Common myeloid progenitor, CD34-positive (primary cell): ENCODE measurements at places on chromosomes 2 and 18.

DNA sequence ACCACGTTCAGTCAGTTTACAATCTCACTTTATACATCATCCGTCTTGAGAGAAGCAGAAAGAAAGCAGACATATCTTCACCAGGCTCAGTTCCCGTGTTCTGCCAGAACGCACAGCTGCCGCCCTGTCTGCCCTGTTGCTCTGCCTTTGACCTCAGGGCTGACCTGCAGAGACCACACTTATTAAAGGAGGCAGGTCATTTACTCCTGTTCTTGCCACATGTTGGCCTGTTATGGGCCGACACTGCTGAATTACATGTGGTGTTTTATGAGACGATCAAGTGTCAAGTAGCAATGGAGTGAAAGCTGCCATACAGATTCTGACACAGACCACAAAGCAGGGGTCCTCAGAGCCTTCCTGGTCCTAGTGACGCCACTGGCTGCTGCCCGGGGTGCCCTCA lies 232.2 kb downstream of the TTC32 start:
- DNase-seq = no peak

DNA sequence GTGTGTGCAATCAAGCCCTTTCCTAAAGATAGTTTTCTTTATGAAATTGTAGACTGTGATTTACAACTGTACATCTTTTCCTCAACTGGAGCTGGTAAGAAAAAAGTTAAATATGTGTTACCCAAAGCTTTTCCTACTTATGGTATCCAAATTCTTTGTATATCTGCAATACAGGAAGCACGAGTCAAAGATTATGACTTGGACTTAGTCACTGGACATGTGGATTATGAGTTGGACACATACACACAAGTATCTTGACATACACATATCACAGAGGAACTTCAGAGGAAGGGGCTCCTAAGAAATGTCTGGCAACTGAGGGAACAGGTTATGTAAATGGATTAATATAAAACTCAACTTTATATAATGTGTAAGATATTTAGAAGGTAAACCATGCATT lies 35.2 kb downstream of the PRELID3A start:
- DNase-seq = no peak

- DNase-seq = no peak
These were observed 10.6 kb downstream of the SPEG start for GRCh38 chr2:219445220-219445640.

- DNase-seq = no peak
These were observed 338.2 kb downstream of the EIPR1 start for GRCh38 chr2:3039188-3040065.

DNA sequence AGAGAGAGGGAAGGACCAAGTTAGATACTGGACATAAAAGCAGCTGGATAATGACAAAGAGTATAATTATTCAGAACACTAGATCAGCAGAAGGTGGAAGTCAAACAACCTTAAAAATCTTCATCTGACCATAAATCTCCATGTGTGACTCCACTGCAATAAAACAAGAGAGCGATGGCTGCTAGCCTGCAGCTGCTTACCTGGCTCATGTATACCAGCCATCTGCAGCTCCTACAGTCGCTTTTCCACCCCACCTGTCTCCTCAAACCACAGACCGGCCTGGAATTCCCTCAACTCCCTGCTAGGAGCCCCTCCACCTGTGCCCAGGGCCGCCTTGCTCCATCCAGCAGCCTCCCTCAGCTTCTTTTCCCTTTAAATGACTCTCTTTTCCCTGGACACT lies 64.5 kb downstream of the SLC4A5 start:
- DNase-seq = no peak

DNA sequence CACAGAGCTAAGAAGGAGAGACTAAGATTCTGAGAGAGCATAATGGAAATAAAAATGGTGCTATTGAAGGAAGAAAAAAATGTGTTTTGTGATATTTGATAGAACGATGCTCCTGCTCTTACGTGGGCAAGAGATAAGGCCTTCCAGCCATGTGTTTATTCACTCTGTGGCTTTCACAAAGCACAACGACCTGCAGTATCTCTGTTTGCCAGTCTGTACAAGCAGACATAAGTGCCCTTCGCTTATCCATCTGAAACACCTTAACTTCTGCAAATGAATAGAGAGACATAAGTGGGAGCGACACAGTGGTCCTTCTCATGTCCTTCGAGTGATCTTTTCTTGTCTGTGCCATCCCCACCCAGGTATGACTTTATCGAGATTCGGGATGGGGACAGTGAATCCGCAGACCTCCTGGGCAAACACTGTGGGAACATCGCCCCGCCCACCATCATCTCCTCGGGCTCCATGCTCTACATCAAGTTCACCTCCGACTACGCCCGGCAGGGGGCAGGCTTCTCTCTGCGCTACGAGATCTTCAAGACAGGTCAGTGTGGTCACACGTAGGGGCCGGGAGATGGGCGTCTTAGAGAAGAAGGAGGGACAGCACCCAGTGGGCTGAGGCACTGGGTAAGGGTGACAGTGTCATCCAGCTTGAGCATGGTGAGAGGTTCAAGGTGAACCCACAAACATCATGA lies 33.7 kb downstream of the NRP2 start:
- DNase-seq = peak; percentile 65

- peak; percentile 65 for DNase-seq
These were observed 3.9 kb downstream of the INPP4A start for GRCh38 chr2:98448441-98449145.

GRCh38 chr18:49214706-49215105 lies 245.7 kb downstream of the DYM start:
- no peak for DNase-seq

- DNase-seq = no peak
These were observed 69.1 kb downstream of the COA5 start for GRCh38 chr2:98539056-98539735.

- no peak for DNase-seq
These were observed 7.6 kb downstream of the COX5B start for GRCh38 chr2:97653473-97653872.

- no peak for DNase-seq
These were observed 100.1 kb downstream of the PDCL3 start for GRCh38 chr2:100662866-100663265.

- DNase-seq = no peak
These were observed 2.8 kb upstream of the BBS5 start for GRCh38 chr2:169476459-169476858.

- peak; percentile 13 for DNase-seq
These were observed 106.9 kb downstream of the SP3 start for GRCh38 chr2:173858291-173858731.

- DNase-seq = no peak
These were observed 303.5 kb downstream of the HRH4 start for GRCh38 chr18:24763765-24764513.

DNA sequence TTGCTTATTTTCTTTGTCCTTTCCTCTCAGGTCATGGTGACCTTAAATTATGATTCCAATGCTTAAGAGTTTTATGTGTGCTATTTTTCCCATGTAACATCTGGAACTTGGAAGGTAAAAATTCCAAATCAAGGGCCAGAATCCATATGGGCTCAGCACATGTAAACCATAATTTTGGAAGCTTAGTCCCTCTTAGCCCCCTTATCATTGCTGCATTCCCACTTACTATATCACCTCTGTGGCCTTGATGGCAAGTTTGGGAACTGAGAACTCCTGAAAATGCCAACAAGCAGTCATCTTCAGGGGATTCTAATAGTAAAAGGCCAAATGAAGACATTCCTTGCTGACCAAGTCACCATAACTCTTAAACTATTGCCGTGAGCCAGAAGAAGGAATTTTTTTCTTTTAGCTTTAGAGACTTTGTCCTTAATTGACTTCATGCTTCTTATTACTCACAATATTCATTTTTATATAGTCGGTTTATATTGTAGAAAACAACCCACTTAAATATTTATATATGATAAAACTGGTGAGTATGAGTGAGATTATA lies 251.4 kb downstream of the SLC8A1 start:
- no peak for DNase-seq

DNA sequence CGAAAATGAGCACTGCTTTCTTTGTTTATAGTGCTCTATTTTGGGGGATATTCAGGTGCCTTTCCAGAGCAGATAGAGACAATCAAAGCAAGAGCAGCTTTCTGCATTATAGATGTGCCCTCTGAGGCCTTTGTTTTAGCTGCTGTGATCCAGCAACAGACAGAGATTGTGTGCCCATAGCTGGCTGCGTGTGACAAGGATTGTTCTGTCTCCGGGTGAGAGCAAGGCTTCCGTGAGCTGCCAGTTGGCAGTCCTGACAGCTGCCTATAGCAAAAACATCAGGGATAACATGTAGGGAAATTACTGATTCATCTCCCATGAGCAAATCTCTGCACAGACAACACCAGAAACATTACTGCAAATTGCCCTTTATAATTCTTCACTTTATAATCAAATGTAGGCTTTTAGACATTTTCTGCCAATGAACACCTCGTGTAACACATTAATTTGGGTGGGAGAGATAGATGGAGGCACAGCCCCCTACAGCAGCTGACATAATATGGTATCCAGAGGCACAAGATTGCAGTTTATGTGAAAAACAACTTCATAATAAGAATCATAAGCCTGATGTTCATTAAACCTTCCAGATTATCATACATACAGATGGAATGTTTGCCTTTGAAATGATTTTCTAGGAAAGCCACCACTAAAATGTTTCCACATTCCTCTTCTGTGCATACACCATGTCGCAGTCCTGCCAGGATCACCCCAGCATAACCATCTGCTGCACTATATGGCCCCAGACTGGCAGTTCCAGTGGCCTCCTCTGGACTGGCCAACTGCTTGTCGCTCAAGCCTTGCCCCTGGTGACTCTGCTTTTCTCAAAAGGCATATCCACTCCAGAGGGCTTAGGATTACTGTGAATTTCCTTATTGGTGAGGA lies 131.2 kb downstream of the TRIB2 start:
- no peak for DNase-seq

DNA sequence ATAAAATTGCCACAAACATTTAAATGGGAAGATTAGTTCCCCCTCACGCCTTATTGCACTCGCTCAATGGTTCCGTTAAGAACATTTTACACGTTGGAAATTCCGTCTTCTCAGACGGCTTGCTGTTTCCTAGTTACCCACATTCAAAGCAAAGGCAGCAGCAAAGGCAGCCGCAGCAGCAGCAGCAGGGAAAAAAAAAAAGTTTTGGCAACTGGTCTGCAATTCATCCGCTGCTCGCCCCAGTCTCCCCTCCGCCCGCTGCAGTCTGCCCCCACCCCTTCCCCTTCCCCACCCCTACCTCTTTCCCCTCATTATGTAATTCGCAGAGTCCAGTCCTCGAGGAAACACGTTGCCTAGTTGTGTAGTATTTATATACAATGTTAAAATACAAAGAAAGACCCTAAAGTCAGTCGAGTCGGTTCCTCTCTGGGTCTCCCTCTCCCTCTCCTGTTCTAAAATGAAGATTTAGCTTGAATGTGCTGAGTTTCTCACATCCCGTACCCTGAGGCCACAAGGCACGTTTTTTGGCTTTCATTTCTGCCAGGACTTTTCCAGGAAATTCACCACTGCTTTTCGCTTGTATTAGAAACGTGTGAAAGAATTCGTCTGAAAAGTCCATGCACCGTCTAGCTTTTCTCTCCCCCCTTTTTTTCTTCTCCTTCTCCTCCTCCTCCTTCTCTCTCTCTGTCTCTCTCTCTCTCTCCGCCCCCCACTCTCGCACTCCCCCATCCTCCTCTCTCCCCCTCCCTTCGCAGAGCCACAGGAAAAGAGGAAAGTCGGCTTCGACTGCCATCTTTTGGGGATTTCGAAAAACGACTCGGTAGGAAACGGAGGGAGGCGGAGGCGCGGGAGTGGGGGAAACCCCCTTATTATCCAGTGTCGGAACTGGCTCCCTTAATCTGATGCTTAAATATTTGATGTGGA lies 140.0 kb downstream of the MEIS1 start:
- DNase-seq = peak; percentile 95

GRCh38 chr2:234425639-234426603 lies 71.0 kb downstream of the ARL4C start:
- peak; percentile 47 for DNase-seq

DNA sequence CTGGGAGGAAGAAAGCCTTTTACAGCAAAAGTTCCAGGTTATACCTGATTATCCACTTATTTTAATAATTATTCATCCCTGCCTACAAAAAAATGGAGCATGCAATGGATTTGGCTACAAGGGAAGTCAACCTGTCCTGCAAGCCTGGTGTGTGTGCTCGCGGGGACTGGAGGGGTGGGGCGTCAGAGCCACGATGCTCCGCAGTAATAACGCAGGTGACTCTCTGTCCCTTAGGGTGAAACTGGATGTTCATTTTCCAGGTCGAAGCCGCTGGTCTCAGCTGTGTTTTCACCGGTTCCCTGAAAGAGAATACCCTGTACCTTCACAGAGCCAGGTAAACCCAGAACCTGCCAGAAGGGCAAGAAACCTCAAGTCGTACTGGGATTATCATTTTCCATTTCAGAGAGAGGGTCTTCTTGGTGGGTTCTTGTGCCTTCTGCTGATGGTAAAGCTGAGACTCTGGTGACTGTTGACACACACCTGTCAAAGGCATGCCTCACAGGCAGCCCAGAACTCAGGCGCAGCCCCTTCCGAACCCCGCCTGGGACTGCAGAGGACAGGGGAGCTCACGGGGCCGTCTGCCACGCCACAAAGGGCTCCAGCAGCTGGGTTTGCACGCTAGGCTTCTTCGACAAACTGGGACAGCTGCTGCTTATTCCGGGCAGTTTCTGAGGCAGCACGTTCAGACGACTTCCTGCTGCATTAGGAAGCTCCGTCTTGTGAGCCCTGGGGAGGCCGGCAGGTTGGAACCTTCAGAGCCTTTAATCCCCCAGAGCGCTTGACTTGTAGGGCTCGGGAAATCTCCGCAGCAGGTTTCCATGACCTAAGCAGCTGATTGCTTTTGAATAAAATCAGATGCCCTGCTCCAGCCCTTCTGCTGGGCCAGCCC lies 58.6 kb downstream of the KCNG2 start:
- peak; percentile 29 for DNase-seq

DNA sequence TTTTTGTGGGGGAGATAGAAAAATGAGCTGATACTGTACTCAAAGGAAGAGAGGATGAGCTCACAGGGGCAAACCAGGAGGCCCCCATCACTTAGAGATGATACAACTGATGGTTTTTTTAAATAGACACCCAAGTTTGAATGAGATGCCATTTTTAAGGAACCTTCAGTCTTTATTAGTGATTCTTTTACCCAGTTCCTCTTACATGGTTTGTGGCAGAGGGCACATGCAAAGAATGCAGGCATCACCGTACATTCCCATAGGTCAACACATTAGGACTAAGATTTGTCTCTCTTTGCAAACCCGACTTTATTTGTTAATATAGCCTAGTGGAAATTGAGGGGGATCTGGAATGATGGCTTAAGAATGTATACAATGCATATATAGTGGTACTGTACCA lies 250.9 kb downstream of the ASXL3 start:
- no peak for DNase-seq

- DNase-seq = peak; percentile 61
These were observed 30.1 kb upstream of the ZNF516 start for GRCh38 chr18:76524900-76525698.
